ENCODE measurements at places on chromosomes 1 and 21.

- peak; percentile 39 for DNase-seq
Observed at GRCh38 chr1:38029685-38030511, 16.7 kb downstream of the POU3F1 start.

- DNase-seq: peak; percentile 44
Observed at GRCh38 chr1:66214901-66215300, 319.1 kb upstream of the SGIP1 start.

- DNase-seq: no peak
Observed at GRCh38 chr1:16119926-16120325, 35.9 kb downstream of the EPHA2 start.

DNA sequence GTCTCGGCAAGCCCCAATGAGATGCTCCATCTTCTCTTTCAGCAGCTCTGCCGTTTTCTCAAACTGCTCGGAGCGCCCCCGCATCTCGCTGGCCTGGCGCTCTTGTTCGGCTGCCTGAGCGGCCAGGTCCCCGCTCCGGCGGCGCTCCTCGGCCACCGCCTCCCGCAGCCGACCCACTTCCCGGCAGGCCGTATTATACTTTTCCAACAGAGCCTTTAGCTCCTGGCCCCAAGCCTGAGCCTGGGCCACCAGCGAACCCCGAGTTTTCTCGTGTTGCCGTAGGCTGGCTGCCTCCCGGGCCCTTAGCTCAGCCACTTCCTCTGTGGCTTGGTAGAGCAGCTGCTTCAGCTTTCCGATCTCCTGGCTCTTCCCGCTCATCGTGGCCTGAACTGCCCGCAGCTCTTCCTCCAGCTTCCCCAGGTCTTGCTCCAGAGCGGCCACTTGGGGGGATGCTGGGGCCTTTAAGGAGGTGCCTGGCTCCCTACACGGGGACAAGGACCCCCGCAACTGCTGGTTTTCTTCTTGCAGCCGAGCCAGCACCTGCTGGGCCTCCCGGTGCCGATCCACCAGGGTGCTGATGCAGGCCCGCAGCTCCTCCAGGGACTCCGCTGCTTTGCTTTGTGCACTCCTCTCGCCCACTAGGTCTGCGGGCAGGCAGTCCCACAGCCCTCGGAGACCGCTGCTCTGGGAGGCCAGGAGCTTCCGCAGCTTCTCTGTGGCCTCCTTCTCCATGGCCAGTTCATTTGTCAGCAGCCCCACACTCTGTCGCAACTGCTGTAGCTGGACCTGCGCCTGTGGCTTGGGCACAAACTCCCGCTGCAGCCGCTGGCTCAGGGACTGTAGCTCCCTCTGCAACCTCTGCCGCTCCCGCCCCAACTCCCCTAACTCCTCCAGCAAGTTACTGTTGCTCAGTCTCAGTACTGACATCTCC is 13.4 kb upstream of the PIAS3 start:
- peak; percentile 27 for DNase-seq

DNA sequence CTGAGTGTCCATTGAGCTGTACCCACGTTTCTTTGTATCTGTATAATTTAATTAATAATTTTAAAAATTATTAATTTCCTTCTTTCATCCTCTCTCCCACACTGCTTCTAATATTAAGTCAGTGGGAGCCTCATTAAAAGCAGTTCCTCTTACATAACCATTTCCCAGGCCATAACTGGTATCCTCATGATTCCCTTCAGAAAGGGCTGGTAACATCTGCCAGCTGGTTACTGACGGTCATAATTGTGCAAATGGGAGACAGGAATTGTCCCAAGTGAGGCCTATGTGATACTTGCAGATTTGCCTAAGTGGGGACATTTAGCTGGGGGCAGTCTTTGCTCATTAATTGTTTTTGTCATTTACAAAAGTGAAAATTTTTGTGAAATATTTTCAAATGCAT is 69.0 kb upstream of the SPAG17 start:
- no peak for DNase-seq

DNA sequence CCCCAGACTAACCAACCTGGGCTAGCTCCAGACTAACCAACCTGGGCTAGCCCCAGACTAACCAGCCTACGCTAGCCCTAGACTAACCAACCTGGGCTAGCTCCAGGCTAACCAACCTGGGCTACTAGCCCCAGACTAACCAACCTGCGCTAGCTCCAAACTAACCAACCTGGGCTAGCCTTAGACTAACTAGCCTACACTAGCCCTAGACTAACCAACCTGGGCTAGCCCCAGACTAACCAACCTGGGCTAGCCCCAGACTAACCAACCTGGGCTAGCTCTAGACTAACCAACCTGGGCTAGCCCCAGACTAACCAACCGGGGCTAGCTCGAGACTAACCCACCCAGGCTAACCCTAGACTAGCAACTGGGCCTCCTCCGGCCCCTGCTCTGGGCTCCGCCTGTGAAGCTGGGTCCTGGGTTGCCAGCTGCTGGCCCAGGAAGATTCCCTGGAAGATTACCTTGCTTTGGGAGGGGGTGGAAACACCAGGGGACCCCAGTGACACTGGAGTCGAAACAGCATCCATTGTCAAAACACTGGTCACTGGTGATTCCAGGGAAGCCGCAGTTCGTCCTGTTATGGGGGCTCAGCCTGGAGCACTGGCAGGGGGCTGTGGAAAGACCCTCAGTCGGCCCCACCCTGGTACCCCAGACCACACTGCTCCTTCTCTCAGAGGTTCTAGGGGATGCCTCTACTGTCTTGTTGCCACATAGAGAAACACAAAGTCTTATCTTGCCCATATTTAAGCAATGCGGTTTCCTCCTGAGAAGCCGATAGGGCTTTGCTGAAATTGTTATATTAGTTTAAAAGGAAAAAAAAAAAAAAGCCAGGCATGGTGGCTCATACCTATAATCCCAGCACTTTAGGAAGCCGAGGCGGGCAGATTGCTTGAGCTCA is 1.1 kb downstream of the TFF2 start:
- no peak for DNase-seq

- DNase-seq: peak; percentile 75
Observed at GRCh38 chr1:154878371-154879037, 8.4 kb upstream of the KCNN3 start.

- DNase-seq: no peak
Observed at GRCh38 chr1:24491577-24492360, 10.9 kb upstream of the RCAN3 start.

- DNase-seq: no peak
Observed at GRCh38 chr21:32442566-32443318, 30.2 kb downstream of the EVA1C start.

GRCh38 chr1:233333086-233333485 is 5.6 kb downstream of the MAP3K21 start:
- no peak for DNase-seq

Data from CD4-positive, alpha-beta T cell treated with Interleukin-4 for 1 hour (primary cell).